ENCODE measurements at places on chromosomes 11 and 22.

DNA sequence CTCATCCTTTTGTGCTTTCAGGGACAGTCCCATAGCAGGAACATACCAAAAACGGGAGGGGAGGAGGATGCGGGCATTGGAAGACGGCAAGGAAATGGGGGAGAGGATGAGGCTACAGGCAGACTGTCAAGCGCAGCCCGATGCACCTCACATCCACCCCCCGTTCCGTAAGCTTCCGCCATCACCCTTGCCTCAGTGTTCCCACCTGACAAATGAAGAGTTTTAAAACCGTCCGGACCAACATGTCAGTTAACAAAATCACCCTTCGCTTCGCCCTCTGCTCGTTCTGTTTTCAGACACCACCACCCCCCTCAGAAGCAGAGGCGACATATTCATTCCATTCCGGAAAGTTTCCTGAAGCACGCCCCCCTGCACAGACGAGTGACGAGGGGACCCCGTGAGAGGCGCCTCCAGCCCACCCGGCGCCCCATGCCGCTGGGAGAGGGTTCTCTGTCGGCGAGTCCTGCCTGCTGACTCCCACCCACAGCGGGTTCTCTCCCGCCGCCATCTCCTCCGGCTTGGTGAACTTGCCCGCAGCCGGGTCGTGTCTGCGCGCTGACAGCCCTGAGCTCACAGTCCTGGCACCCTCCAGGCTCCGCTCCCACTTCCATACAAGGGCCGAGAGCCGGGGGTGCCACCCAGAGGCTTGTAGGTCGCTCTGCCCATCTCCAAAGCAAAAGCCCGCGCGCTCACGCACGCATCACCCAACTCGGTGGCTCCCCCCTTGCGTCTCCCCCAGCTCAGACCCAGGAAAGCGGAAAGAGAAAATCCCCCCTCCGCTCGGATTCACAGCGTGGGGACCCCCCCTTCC, 1.5 kb downstream of the IGSF9B start:
- peak; percentile 54 for DNase-seq

DNA sequence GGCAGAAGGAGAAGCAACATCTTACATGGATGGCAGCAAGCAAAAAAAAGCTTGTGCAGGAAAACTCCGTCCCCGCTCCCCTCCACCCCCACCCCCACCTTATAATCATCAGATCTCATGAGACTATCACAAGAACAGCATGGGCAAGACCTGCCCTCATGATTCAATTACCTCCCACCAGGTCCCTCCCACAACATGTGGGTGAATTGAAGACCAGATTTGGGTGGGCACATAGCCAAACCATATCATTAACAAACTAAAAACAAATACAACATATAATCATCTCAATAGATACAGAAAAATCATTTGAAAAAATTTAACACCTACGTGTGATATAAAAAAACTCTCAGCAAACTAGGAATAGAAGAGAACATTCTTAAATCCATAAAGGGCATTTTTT, 88.8 kb downstream of the BUD13 start:
- DNase-seq = no peak

DNA sequence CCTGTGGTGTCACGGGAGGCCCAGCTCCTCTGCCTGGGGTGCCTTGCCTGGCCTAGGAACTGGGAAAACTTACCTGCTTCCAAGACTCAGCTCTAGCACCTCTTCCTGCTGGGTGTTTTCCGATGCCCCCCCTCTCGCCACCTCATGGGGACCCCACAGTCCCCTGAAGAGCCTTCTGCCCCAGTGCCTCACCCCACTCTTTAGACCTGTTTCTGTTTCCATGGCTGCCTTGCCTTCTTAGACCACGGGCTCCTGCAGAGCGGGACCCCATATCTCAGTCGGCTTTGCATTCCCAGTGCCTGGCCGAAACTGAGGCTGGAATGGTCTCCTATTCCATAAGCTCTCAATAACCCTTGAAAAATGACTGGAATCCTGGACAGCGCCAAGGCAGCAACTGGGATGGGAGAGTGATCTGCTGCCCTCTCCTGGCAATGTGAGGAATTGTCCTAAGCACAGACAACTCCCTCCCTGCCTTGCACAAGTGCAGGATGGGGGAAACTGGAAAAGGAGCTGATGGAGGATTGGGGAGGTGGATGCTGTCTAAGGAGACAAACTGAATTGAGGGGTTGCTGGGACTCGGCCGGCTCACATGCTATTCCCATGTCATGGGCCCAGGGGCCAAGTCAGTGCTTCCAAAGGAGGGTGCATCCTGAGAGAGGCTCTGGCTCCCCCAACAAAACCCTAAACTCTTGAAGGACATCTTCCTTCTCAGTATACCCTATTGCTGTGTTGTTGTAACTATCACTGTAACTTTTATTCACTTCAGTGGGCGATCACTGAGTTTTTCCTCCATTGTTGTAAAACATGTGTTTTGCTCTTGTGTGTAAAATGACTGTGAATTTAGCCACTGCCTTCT, 26.6 kb upstream of the IL17RA start:
- peak; percentile 51 for DNase-seq

GRCh38 chr22:20636075-20636812, 128.8 kb downstream of the MED15 start:
- DNase-seq = no peak

- no peak for DNase-seq
These were observed 7.8 kb downstream of the UNC93B1 start for GRCh38 chr11:67996051-67996450.

GRCh38 chr11:75214411-75214821, 26.2 kb upstream of the TPBGL start:
- peak; percentile 69 for DNase-seq

GRCh38 chr11:70297341-70297740, 26.9 kb downstream of the PPFIA1 start:
- DNase-seq = no peak

GRCh38 chr11:19187833-19188258, 13.9 kb downstream of the CSRP3 start:
- no peak for DNase-seq

GRCh38 chr11:71574418-71574817, 8.3 kb downstream of the KRTAP5-11 start:
- DNase-seq = no peak

- DNase-seq = no peak
These were observed at the start of gene FAM180B for GRCh38 chr11:47586098-47586855. Gene FAM180B, plus strand, starts transcription at chr11:47586678. Its CDS starts 91 bp downstream, at chr11:47586769.

DNA sequence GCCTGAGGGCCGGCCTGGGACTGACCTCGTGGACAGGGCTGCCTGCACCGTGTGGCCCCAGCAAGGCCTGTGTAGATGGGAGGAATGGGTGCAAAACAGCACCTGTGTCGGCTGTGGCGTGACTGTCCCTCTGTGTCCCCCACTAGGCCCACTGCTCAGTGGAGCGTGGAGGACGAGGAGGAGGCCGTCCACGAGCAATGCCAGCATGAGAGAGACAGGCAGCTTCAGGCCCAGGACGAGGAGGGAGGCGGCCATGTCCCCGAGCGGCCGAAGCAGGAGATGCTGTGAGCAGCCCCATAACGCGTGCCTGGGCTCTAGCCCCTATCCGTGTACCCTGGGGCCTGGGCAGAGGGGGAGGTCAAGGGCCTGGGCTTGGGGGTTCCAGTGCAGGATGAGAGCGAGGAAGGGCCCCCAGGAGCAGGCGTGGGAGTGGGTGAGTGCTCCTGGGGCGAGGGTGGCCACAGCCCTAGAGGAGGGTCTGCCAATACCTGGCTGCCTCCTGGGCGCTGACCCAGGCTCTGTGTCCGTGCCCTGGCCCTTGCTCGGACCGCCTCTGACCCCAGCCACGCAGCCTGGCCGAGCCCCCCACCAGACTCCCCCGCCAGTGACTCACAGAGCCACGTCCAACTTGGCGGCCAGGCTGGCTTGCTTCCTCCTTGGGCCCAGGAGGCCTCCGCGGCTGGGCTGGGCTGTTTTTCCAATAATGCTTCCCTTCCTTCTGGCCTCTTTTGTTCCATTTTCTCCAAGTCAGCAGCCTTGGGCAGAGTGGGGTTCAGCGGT, 11.6 kb downstream of the PRR33 start:
- DNase-seq = no peak

GRCh38 chr22:25368271-25368670, 148.8 kb downstream of the CRYBB2 start:
- no peak for DNase-seq

GRCh38 chr22:17436382-17436980, 67.2 kb downstream of the CECR2 start:
- no peak for DNase-seq

GRCh38 chr22:27541836-27542235, 259.7 kb downstream of the MN1 start:
- no peak for DNase-seq

- DNase-seq = no peak
These were observed 38.6 kb upstream of the PRR5 start for GRCh38 chr22:44663256-44663999.

DNA sequence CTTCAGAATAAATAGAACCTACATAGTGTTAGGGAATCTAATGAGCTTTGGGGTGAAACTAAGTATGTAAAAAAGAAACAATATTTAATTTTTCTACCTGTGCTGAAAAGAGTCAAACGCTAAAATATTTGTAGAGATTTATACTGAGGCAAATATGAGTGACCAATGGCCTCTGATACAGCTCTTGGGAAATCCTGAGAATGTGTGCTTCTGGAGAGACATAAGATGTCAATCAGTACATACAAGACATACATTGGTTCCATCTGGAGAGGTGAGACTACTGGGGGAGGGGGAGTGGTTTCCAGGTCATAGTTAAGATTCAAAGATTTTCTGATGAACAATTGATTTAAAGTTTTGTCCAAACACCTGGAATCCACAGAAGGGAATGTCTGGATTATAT, 970 bp downstream of the ASRGL1 start:
- DNase-seq = no peak

DNA sequence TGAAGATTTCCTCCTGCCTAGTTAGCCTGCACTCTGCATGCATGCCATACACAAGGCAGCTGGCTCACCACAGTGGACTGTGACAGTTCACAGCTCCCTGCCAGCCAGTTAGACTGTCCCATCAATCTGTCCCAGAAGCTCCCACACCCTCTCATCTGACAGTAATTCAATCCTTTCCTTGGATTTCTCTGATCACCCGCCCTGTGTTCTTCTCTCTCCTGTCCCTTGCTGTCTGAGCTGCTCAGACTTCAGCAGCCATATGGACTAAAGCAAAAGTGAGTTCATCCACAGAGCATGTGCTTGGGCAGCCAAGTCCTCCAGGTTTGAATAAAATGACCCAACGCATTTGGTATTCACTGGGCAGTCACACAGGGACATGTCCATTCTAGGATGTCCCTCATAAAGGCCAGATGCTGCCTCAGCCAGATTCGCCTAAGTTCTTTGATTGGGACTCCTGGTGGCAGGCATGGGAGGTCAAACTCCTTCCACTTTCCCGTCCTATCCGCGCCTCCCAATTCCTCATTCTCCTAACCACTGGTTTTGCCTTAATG, 54.5 kb upstream of the ZBTB44 start:
- no peak for DNase-seq

DNA sequence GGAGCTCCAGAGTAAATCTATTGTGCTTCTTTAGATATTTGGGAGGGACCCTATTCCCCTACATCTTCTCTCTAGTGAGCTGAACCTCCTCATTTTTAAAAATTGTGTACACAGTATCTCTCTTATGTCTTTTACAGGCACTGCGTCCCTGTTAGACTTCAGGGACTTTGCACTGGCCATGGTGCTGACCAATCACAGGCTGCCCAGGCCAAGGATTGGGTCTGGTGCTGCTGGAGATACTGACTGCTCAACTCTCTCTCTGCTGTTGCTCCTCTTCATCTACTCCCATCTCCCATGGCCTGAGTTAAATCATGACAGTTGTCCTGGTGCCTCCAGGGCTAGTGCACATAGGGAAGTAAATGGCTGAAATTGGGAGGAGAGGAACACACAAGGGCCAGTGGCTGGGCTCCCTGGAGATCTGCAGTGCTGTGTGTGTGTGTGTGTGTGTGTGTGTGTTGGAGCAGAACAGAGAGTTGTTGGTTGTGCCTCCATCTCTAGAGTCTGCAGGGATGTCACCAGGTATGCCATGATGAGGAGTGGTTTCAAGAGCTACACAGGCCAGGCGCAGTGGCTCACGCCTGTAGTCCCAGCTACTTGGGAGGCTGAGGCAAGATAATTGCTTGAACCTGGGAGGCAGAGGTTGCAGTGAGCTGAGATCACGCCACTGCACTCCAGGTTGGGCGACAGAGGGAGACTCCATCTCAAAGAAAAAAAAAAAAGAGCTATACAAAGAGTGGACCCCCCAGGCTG, 155.3 kb downstream of the ST3GAL4 start:
- no peak for DNase-seq

DNA sequence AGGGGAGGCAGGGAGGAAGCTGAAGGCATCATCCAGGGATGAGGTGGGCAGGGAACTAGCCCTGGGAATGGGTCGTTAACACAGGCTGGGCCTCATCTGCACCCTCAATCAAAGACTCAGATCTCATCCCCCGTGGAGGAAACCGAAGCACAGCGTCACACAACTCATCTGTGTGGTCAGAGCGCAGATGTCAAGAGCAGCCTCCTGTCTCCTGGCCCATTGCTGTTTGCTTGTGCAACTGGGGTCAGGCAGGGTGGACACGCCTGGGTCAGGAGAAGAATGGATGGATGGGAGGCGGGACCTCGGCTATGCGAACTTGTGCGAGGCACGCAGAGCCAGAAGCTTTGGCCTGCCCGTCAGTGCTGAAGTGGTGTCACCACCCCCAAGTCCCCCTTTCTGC, 218.1 kb downstream of the CEP164 start:
- DNase-seq = no peak

DNA sequence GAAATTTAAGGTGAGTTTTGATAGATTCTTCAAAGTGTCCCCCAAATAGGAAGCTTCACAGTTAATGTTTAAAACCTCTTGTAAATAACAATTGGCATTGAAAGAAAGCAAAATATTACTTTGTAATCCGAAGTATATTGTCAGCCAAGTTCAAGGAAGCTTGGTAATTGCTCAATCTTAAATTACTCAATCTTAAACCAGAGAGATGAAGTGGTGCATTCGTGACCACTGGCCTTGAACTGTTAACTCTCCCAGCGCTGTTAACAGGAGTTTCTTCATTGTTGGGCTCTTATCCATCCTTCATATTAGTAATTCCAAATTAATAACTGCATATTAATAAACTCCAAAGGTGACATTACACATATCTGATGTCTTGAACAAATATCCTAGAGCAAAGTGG, 20.6 kb upstream of the FDX1 start:
- DNase-seq = no peak

DNA sequence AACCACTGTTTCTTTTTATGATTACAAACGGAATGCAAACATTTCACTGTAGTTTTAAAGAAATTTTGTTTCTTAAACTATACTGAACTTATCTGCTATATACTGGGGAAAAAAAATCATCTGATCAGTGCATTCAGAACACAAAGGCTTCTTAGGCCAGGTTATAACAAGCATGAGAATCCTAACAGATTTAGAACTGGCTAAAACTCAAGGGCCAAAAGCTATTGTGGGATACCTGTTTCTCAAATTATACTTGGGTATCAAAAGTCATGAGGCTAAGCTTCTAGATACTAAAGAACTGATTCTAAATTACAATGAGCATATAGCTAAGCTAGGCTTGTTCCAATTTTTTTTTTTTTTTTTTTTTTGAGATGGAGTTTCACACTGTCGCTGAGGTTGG, 29.7 kb upstream of the CHRNA10 start:
- no peak for DNase-seq

DNA sequence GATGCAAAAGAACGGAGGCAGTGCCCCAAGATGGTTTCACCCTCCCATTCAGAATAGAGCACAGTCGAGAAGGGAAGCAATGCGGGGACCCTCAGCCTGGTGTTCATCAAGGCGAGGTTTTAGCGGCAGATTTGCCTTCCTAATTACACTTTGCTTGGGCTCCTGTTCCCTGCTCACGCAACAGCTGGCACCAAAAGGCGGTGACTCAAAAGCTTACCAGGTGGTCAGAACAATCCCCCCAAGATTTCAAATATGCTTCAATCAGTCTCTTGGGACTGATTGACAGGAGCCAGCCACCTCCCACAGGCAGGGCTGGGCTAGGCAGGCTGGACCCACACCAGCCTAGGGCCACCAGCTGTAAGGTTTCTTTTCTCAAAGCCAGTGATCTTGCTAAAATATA, 14.2 kb downstream of the IGSF9B start:
- DNase-seq = no peak

Measured in activated CD8-positive, alpha-beta memory T cell treated with anti-CD3 and anti-CD28 coated beads, Interleukin-2, amount 50 U/mL, for 4 hours (primary cell).